ENCODE measurements at places on chromosomes 4 and X. TPM values are rescaled to one million over a fixed set of nuclear protein-coding genes. Genes with fewer than 3 reads are reported as not detected.

The ABCG2 gene
- total RNA-seq = 1.8 TPM

The FAM47A gene
- not detected for total RNA-seq

The SMIM20 gene
- total RNA-seq = 23.1 TPM

The ZIC3 gene
- not detected for total RNA-seq

The HPGDS gene
- total RNA-seq = not detected

The CRMP1 gene
- not detected for total RNA-seq

The GYPA gene
- total RNA-seq = not detected

The SH3RF1 gene
- 1.3 TPM for total RNA-seq

The DDX53 gene
- total RNA-seq = not detected

The FHDC1 gene
- 0.02 TPM for total RNA-seq

The SLAIN2 gene
- total RNA-seq = 14.5 TPM

The PITX2 gene
- 4.5 TPM for total RNA-seq

The FOXR2 gene
- not detected for total RNA-seq

The ADGRG2 gene
- 0.46 TPM for total RNA-seq

The TMEM271 gene
- not detected for total RNA-seq

The SPANXN4 gene
- not detected for total RNA-seq

The SPANXC gene
- total RNA-seq = not detected

The PNMA3 gene
- total RNA-seq = not detected

The TMSB15C gene
- not detected for total RNA-seq

The RASSF6 gene
- not detected for total RNA-seq

The SEC24B gene
- total RNA-seq = 7.6 TPM

The ZCCHC18 gene
- total RNA-seq = not detected

The GLRA2 gene
- total RNA-seq = not detected

The GPR173 gene
- total RNA-seq = 0.63 TPM

The PWWP3B gene
- total RNA-seq = not detected
